ENCODE measurements at places on chromosomes 4 and X.

- no peak for DNase-seq
Observed at GRCh38 chrX:109384699-109385098, 97.2 kb downstream of the GUCY2F start.

- no peak for DNase-seq
Observed at GRCh38 chr4:150681063-150681462, 99.1 kb downstream of the MAB21L2 start.

DNA sequence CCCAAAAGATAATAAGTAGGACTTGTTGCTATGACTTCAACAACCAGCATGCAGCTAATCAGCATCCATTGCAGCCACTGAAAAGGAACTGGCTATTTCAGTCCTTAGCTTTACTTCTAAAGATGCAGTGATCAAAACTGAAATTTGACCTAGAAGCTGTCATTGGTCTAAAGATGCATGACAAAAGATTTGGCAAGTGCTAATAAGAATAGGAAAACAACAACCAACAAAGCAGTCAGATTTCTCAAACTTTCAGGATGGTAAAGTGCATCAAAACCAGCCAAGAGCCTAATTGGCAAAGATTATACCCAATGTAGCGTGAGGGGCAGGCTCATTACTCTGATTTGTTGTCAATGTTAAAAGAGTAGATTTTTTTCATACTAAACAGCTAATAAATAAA, 77.1 kb upstream of the WDR17 start:
- no peak for DNase-seq

DNA sequence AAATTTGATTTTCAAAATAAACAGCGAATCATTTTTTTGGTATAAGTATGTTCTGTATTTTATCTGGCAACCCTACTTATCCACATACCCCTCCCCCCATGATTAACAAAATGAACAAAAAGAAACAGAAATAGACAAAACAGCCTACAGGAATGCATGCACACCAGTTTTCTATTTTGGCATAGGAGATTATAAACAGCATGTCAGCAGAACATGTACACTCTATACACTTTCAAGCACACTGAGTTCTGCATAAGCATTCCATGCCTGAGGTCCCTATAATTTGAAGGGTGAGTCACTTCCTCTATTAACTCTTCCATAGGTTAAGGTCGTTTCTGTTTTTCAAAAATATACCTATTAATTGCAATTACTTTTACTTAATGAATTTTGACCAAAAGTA, 28.0 kb upstream of the ZNF280C start:
- no peak for DNase-seq

- DNase-seq, result no peak
Observed at GRCh38 chr4:189377569-189377968, 563.1 kb upstream of the FRG1 start.

GRCh38 chr4:92198711-92199110, 105.1 kb upstream of the GRID2 start:
- DNase-seq, result no peak

- no peak for DNase-seq
Observed at GRCh38 chr4:4289597-4289940, 385 bp downstream of the LYAR start.

DNA sequence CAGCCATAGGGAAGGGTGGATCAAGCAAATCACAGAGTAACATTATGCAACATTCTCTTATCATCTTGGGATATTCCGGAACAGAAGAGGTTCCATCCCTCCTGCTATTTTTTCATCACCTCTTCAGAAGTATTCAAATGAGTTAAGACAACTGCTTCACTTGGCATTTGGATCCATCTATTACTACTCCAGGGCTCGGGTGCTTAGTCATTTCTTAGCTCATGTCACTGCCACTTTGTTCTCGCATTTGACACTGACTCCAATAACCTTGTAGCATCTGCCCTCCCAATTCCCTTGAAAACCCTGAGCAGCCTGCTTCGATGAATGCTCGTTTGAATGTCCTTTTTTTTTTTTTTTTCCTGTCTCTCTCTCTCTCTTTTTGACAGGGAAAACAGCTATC, 114.9 kb downstream of the PPARGC1A start:
- DNase-seq, result no peak

DNA sequence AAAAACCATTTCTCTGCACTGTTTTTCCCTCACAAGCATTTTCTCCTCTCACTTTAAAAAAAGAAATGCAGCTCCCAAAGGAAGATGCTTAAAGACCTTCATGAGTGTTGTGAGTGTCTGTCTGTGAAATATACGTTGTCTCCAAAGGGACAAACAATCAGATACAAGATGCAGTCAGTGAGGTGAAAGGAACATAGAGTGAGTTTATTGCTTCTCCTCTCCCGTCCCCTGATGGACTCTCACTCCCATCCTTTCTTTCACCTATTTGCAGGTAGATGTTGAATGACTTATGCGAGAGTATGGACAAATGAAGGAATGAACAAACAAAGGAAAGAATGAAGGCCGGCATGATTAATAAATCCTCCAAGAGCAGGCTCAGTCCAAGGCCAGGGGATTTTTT, 561.2 kb upstream of the DIPK2B start:
- no peak for DNase-seq

- DNase-seq, result no peak
Observed at GRCh38 chr4:183186813-183187212, 87.8 kb downstream of the WWC2 start.

GRCh38 chr4:6754481-6755087, 27.9 kb upstream of the KIAA0232 start:
- DNase-seq, result no peak

DNA sequence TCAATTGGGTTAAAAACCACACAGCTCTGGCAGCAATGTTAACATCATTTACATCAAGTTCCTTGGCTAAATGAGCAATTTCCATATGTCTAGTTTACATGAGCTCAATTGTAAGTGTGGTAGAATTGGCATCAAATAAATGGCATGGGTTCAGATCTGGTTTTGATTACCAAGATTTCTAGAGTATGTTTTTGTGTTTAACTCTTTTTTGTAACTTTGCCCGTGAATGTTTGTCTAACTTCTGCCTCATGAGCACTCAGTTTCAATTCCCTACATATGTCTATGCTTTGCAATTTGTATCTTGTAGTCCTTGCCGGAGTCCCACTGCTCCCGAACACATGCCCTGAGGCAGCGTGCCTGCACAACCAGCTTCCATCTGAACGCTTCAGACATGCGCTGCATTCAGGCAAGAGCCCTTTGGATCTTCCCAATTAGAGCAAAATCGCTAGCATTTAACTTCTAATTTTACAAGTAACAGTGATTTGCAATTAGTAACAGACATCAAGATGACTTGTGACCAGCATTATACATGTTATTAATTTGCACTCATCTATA, 644.4 kb downstream of the TRIML1 start:
- no peak for DNase-seq

DNA sequence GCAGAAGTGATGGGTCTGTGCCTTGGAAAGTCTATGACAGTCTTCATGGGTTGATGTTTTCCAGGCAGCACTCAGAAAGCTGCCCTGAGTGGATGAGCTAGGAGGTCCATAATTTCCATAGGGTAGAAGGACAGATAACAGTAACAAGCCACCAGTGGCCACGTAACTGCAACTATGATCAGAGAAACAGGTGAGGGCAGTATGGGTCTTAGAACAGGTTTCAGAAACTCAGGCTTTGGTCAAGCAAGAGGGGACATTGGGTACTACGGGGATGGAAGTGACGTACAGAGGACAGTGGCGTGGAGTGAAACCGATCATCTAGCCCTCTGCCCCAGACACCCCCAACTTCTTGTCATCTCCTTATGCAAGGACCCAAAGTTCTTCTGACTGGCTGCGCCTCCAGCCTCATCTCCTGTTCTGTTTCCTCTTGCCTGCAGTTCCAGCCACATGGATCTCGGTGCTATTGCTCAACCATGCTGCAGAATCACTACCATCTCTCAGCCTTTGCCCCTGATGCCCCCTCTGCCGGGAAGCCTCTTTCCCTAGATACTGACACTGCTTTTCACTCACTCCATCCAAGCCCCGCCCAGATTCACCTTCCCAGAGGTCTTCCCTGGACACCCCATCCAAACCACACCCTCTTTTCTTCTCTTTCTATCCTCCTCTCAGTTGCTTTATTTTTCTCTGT, 123.4 kb downstream of the MFAP3L start:
- DNase-seq, result no peak

DNA sequence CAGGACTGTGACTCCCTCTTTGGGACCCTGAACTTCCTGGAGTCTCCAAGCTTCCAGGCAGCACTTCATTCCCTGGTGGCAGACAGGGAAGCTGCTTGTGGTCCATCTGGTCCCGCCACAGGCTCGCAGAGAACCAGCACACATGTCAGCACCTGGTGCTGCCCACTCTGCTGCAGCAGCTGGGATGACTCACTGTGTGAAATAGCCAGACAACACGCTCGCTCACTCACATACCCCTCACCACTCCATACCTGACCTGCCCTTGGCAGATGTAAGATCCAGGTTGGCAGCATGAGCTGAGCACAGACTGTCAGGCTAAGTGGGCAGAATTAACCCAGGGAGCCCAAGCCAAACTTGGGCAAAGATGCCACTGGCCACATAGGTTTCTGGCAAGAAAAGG, 613.5 kb downstream of the PCDH18 start:
- no peak for DNase-seq

- DNase-seq, result no peak
Observed at GRCh38 chr4:163613383-163613782, 118.9 kb downstream of the TMA16 start.

DNA sequence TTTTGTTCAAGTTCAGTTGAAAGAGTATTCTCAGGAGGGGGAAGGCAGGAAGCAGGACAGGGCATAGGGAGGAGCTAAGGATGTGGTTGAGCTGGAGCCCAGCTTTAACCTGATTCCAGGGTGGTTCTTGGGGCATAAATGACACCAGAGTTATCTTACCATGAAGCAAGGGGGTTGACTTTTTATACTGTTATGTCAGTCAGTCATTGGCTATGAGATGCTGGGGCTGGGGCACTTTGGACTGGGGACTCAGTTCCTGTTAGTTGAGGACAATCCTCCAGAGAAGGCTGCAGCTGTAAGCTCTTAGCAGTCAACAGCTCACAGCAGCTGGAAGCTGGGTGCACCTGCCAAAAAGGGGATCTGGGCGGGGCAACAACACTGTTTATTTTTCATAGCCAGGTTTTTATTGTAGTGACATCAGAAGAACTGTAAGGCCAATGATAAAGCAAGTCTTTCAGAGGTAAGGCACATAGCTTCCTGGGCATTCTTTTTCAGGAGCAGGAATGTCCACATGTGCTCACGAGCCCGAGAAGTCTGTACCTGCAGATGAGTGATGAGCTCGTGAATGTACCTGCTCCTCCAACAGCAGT, 78.5 kb downstream of the MID1IP1 start:
- DNase-seq, result no peak

- peak; percentile 52 for DNase-seq
Observed at GRCh38 chr4:24471486-24472160, 112.7 kb downstream of the DHX15 start.

DNA sequence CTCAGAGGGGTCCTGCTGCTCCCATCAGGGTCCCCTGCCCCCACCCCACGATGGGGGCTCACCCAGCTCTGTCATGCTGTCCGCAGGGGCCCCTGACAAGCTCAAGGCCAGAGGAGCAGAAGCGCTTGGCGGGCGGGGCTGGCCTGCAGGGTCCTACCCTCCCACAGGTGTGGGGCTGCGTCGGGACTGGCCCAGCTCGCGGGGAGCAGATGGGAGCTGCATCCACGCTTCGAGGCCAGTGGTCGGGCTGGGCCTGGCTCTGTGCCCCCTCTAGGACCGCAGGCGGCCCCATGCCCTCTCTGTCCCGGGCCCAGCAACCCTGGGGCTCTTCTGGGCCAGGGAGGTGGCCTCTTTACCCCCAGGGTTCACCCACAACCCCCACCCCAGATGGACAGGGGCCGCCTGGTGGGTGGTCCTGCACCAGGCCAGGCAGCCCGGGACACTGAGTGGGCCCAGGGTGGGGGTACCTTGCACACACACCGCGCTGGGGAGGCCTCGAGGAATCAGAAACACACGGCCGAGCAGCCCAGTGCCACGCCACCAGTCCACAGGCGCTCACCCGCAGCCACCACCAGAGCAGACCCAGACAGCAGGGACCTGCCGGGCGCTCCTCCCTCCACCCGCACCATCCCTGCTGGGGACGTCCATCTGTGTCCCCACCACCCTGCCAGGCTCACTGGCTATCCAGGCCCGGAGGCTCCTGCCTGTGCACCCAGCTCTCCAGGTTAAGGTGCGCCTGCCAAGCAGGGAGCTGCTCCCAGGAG, 30.0 kb downstream of the TACC3 start:
- DNase-seq, result no peak

DNA sequence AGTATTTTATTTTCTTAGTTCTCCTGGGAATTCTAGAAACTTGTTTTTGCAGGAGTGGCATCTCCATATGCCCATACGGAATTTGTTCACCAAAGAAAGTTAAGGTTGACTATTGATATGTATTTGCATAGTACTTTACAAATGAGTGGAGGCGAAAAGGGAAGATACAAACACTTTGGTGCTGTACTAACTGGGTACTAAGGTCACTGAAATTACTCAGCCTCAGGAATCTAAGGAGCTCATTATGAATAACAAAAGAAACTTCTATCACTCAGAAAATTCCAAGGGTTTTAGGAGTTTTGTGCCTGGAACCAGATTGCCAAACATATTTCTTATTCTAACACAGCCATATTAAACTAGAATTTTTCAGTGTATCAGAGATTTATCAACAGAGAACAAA, 27.4 kb upstream of the TMPRSS11B start:
- DNase-seq, result no peak

DNA sequence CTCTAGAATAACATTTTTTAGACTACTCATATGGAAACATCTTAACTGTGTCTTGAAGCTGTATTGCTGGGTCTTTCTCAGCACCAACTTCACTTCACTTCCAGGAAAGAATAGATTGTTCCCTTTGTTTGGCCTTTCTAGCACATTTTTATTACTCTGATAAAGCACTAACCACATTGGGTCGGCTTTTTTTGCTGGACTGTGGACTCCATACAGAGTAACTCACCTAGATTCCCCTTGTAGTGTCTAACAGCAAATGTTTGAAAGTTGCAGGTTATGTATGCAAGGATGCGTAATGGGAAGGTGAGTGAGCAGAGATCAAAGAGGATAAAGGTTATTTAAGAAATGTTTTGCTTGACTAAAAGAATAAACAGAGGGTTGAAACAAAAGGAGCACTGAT, 101.2 kb downstream of the MMRN1 start:
- DNase-seq, result no peak

DNA sequence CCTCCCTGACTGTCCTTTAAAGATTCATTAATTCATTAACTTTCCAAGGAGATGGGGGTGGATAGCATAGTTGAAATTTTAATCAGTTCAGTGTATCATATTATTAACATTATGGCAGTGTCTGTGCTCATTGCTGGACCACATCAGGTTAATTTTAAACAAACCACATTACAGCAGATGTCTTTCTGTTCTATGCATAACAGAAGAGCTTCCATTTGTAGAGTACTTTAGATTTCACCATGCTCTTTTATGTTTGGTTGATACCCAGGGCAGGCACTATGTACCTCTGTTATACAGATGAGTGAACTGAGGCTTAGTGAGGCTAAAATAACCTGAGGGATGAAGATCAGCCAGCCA, 41.1 kb downstream of the AFF2 start:
- no peak for DNase-seq

GRCh38 chr4:99859618-99860017, 34.6 kb downstream of the LAMTOR3 start:
- no peak for DNase-seq

- no peak for DNase-seq
Observed at GRCh38 chr4:8373270-8373972, 67.1 kb downstream of the ACOX3 start.
